H7 (cell line): ENCODE measurements at places on chromosomes 4 and X. TPM values are rescaled to one million over a fixed set of nuclear protein-coding genes. Genes with fewer than 3 reads are reported as not detected.

The APLN gene
- 0.38 and 0.44 TPM in 2 replicates for total RNA-seq

DNA sequence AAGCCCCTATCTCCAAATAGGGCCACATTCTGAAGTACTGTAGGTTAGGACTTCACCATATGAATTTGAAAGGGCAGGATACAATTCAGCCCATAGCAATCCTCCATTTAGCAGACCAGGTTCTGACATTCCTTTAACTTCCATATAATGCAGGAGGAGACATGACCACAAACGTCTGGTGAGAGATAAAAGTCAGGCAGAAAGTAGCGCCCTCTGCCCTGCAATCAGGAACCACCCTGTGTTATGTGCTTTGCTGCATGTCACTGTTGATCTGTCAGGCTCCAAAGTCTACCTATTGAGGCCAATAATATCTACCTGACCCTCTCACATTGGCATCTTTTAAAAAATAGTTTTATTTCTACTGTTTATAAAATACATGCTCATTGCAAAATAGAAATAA lies 30.2 kb upstream of the SEPSECS start:
- DNase-seq, result no peak

- DNase-seq, result no peak
Observed at GRCh38 chr4:32672359-32672758, 1952.2 kb downstream of the PCDH7 start.

GRCh38 chrX:107738272-107738671 lies 37.3 kb downstream of the TSC22D3 start:
- DNase-seq, result no peak

- no peak for DNase-seq
Observed at GRCh38 chrX:17053502-17053901, 107.0 kb downstream of the REPS2 start.

GRCh38 chr4:98539299-98539698 lies 119.1 kb downstream of the TSPAN5 start:
- no peak for DNase-seq

GRCh38 chr4:11878241-11878640 lies 449.5 kb upstream of the HS3ST1 start:
- DNase-seq, result no peak

DNA sequence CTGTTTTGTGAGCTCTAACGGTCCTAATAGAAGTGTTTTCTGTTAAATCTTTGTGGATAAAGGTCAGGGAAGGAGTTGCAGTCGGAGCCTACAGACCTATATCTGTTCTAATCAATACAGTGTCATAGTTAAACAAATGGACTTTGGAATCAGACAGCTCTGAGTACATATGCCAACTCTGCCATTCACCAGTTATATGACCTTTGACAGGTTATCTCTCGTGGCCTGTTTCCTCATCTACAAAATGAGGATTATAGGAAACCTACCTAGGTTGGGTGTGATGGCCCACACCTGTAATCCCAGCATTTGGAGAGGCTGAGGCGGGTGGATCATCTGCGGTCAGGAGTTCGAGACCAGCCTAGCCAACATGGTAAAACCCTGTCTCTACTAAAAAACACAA lies 89.7 kb downstream of the MID1IP1 start:
- DNase-seq, result no peak

DNA sequence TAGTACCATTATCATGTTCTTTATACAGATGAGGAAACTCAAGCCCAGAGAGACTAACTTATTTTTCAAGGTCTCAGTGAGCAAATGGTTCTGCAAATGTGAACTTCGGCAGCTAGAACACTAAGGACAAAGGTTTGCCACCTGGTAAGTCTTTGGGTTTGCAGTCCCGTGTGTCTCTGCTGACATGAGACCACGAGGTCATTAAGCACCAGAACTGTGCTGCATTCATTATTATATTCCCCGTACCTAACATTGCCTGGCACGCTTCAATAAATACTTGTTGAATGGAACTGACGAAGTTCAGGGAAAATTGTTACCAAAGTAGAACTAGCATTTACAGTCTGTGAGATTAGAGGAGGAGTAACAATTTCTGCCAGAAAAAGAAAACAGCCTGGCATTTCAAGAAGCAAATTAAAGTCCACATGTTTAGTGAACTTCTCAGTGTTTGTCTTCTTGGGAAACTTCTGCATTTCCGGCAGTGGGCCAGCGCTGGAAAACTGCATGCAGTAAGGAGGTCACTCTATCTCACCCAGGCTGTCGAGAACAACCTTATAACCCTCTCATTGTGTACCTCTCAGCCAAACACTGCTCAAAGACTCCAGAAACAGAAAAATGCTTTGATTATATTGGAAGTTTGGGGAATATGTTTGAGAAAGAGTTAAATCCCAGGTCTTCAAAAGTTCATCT lies 67.4 kb upstream of the CPEB2 start:
- no peak for DNase-seq

DNA sequence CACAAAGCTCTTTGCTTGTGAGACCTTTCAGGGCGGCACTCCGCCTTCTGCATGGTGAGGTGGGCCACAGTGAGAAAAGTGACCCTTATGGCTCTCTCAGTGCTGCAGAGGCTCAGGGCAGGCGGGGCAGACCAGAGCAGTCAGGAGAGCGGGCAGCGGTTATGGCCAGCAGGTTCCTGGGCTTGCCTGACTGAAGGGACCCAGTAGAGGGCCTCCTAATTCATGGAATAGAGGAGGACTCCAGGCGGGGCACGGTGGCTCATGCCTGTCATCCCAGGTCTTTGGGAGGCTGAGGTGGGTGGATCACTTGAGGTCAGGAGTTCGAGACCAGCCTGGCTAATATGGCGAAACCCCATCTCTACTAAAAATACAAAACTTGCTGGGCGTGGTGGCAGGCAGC lies 91.4 kb downstream of the CLNK start:
- DNase-seq, result no peak

- DNase-seq, result no peak
Observed at GRCh38 chr4:26941951-26942350, 81.3 kb downstream of the STIM2 start.
